ENCODE measurements at places on chromosomes 5 and 9.

DNA sequence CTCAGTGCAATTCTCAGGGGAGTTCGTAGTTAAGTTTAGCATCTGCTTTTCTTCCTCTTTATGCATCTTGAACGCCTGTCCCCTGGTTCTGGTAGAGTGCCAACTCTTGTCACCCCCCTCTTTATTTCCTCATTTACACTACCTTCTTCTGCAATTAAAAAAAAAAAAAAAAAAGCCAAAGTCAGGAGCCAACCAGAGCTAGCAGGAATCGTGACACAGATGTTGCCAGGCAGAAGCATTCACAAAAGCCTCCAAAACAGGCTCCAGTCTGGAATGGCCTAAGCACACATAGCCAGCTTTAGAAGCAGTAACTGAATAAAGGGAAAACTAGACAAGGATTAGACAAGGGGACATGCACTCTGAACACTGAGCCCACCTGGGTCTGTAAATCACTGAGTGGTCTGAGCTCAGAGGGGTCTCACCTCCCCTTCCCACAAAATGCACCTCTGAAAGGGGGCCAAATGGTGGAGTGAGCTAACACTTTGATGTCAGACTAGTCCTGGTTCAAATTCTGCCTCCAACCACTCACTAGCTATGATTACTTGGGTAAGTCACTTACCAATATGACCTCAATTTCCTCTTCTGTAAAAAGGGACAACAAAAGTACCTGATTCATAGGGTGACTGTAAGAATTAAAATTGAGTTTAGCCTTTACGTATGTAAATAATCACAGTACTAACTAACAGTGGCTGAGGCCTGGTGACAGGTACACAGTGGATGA, 2.0 kb downstream of the CD74 start:
- DNase-seq: peak; percentile 77

- DNase-seq: peak; percentile 33
These were observed 21.4 kb upstream of the SNAPC3 start for GRCh38 chr9:15401266-15401665.

DNA sequence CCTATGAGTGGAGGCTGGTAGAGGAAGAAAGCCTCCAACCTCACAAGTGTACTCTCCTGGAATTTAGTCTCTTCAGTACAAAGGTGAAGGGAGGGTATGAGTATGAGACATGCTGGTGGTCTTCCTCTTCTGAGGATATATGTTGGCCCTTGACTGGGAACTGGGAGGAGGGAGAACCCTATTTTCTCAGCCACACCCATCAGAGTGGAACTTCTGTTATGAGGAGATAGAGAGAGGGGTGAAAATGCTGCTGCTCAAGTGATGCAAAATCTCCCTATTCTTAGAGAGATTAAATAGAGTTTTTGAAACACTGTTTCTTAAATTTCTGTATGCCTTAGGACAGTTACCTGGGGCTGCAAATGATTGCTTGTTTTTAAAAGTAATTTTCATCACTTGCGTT, 203.4 kb upstream of the PRR16 start:
- no peak for DNase-seq

DNA sequence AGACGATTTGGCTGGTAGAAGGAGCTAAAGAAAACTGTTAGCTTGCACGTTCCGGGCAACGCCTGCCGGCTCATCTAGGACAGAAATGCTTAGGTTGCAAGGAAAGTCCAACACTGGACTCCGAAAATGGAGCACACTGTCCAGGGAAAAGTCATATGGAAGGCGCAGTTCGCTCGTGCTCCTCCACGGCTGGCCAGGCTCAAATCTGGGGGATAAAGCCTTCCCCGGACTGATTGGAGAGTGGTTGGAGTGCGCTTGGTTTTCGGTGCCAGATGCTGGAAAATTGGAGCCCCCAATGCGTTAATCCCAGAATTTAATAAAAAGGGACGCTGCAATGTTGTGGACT, 955 bp downstream of the CDH6 start:
- peak; percentile 23 for DNase-seq

GRCh38 chr5:102767862-102768261, 12.8 kb downstream of the PAM start:
- DNase-seq: no peak
